ENCODE measurements at places on chromosomes 5 and 9.
A peak's percentile ranks its signal among the peaks of the same experiment; 100 is the strongest.

GRCh38 chr9:123861086-123861755 is 68.7 kb downstream of the DENND1A start:
- DNase-seq, result no peak

DNA sequence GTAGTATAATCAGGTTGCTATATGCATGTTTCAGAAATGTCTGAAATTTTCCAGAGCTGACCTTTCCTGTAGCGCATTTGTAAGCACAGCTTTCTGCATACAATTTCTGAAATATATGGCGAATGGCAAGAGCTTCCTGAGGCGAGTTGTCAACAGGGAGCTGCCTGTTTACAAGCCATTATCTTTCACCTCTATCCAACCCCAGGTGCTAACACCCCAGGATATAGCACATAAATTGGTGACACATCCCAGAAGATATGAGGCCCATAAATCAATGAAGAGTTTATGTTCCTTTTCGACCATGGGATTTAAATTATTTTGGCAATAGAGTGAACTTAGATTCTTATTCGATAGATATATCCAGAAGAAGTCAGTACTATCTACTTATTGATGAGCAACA is 379.8 kb downstream of the KDM4C start:
- no peak for DNase-seq

DNA sequence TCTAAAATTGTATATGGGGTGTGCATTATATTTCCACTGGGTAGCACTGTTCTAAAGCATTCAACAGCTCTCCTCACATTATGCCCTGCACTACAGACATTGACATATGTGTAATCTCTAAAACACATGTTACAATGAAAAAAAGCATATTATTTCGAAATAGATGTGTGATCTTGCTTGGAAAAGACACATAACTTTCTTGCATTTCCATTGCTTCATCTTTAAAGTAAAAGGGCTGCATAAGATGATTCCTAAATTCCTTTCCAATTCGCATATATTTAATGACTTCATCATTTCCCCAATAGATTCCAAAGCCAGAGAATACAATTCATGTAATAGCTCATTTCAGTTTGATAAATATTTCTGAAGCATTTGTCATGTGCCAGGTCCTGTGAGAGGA is 566.9 kb downstream of the PDE4D start:
- no peak for DNase-seq

- DNase-seq, result no peak
Observed at GRCh38 chr9:105887679-105888078, 193.3 kb downstream of the TMEM38B start.

DNA sequence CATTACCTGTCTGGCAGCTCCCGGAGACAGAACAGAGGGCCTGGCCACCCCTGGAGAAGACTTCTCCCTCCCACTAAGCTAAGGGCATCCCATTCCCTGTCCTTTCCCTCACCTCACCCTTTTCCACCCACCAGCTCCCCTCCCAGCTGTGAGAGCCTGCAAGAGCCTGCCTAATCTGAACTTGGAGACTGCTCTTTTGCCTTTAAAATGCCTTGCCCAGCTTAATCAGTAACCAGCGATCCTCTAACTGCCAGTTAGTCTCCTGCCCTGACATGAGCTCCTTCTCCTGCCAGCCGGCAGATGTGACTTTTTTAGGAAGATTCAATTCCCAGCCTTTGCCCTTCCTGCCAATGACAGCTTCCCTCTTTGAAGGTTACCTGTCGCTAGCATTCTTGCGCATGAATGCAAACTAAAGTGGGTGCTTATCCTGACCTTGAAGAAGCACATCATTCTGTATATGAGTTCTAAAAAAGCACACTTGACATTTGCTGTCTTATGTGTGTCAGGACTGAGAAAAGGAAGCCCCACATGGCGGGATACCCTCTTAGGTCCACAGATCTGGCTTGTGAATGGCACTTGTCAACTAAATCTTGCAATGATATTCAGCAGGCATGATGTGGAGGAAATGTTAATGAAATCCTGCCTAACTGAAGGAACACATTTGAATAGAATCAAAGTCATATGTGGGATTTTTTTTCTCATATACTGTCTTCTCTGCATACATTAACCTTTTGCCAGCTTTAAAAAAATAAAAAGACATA is 411.2 kb upstream of the SLC30A5 start:
- peak; percentile 7 for DNase-seq

GRCh38 chr5:32017692-32018367 is 156.3 kb downstream of the GOLPH3 start:
- no peak for DNase-seq

DNA sequence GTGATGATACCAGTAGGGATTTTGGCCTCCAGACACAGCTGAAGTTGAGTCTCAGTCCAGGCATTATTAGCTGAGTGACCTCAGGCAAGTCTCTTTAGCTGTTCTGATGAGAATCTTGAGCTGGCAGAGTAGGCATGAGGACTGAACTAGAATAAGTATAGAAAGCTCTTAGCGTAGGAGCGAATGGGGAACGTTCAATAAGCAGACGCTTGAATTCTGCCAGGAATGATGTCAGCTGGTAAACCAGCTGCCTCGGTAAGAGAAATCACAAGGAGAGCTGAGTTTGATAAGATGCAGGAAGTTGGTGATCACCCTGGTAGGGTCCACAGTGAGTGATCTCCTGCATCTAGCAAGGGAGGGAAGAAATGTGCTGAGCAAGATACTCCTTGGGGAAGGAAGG is 280.4 kb downstream of the NTRK2 start:
- DNase-seq, result no peak

DNA sequence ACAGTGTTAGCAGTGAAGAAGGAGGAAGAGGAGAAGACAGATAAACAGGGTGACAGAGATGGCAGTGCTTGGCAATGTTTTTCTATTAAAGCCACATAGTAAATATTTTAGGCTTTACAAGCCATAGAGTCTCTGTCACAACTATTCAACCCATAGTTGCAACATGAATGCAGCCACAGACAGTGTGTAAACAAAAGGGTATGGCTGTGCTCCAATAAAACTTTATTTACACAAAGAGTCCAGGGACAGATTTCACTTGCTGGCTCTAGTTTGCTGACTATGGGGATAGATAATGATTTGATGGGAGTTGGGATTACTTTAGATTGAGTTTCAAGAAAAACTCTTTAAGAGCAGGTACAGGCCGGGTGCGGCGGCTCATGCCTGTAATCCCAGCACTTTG is 224.8 kb upstream of the SEMA6A start:
- DNase-seq, result peak; percentile 15

- DNase-seq, result no peak
Observed at GRCh38 chr5:32552936-32553335, 32.4 kb upstream of the SUB1 start.

DNA sequence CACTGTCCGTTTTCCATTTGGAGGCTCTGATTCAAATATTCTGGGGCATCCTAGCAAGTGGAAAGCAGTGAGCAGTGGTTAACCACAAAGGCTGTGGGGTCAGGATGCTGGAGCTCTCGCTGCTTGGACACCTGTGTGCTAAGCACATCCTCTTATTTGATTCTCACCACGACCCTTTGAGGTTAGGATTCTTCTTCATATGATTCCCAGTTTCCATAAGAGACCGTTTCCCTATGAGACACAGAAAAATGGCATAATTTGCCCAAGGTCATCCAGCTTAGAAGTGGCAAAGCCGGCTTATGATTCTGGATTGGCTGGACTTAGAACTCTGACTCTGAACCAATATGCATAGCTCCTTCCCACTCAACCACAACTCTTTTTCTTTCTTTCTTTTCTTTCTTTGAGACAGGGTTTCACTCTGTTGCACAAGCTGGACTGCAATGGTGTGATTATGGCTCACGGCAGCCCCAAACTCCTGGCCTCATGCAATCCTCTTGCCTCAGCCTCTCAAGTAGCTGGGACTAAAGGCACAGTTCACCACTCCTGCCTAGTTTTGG is 207.7 kb downstream of the TTLL11 start:
- no peak for DNase-seq

GRCh38 chr5:78090002-78090401 is 204.5 kb downstream of the AP3B1 start:
- no peak for DNase-seq

GRCh38 chr5:159655757-159656409 is 260.4 kb upstream of the ADRA1B start:
- DNase-seq, result no peak

GRCh38 chr5:143030349-143030748 is 260.2 kb downstream of the ARHGAP26 start:
- no peak for DNase-seq

DNA sequence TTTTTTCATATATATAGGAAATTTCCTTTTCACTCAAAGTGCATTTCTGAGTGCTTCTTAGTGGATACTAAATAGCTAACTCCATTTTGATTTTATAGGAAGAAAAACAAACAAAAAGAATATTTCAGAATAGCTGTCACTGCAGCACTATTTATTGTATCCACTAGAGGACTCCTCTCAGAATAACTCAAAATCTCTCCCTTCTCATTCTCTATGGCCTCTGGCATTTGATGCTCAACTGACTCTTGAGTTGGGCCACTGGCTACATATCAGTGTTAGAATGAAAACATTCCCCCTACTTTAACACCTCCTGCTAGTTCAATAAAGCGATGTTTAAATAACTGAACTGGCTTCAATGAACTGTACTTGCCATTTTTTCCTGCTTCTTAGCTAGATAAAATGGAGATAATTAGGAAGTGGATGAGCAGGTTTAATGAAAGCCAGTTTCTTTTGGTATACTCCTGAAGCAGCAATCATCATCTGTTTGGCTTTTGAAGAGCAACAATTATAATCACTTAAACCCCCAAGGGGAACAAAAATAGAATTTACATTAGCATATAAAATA is 16.6 kb upstream of the ELAVL2 start:
- no peak for DNase-seq
